Hematopoietic multipotent progenitor cell treated with erythropoietin and hydrocortisone succinate and interleukin-3 and kit ligand, for 8 days (in vitro differentiated cells): ENCODE measurements at places on chromosomes 4 and X.

DNA sequence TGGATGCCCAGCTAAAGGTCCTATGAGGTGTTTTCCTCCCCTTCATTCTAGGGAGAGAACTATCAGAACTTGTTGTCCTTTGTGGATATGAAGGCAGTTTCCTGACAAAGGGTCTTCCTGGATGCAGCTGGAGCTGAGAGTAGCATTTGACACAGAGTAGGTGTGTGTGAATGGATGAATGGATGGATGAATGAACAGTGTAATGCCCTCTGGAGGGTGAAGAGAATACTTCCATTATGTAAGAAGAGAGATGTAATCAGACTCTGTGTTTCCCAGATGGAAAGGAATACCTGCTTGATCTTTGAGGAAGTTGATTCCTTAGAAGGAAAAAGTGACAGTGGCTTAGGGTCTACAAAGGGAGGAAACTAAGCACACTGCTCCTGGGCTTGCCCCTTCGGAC is 55.4 kb upstream of the AADAT start:
- DNase-seq = no peak

GRCh38 chr4:82358847-82359246 is 14.9 kb downstream of the HNRNPD start:
- DNase-seq = no peak

- DNase-seq = no peak
These were observed 190.6 kb downstream of the CEP135 start for GRCh38 chr4:56139241-56139827.

DNA sequence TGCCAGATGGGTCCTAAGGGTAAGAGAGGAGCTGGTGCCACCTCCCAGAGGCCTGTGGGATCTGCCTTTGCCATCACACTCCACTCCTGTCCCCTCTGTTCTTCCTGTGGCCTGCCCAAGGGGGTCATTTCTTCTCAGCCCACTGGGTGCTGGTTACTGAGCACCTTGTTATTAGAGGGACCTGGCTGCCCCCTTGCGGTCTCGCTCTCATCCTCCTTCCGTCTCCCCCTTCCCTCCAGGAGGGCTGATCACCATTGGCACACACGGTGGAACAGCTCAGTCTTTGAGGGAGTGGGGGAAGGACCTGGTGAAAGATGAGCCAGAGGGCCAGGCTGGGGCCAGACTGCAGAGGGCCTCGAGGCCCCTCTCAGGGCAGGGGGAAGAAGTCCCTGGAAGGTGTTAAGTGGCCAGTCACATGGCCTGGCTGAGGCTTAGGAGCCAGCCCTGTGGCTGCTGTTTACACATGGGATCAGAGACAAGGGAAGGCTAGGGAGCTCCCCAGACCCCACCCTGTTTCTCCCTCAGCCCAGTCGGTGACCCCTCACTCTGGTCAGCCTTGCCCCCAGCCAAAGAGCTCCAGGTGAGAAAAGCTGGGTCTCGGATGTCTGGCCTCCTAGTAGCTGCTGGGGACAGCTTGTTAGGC is 68.1 kb downstream of the MTMR1 start:
- DNase-seq = no peak

GRCh38 chr4:53589511-53589910 is 1.8 kb downstream of the LNX1 start:
- DNase-seq = no peak

GRCh38 chrX:7086384-7086783 is 61.1 kb upstream of the STS start:
- DNase-seq = no peak

DNA sequence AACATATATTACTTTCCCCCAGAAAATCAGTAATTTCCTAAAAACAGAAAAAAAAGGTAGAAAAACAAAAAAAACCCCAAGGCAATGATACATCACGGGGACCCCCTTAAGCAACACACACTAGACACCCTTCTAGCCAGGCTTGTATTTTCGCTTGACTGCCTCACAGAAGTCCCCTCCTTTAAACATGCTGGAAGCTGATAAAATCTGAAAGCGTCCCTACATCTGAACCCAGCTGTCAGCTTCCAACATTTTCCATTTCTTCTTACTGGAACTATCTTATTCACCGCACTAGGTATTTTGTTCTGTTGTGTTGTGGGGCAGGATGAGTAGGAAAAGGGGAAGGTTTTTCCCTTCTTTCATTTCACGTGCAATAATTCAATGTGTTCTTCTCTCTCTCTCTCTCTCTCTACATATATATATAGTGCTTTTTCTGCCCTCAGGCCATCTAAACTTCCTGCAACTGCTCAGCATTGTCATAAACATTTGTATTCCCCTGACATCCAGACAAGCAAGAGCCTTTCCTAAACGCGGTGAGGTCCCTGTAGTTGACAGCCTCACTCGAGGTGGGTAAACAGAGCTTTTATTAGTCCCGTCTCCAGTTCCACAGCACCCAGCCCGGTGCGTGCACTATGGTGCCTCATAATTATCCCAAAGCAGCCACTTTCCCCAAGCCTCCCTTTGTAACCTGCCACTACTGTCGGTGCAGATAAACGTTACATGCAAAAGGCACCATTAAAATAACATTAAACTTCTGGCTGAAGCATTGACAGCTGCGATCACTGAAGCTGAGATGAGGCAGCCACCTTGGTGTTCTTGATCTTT is 82.5 kb downstream of the GATB start:
- no peak for DNase-seq

DNA sequence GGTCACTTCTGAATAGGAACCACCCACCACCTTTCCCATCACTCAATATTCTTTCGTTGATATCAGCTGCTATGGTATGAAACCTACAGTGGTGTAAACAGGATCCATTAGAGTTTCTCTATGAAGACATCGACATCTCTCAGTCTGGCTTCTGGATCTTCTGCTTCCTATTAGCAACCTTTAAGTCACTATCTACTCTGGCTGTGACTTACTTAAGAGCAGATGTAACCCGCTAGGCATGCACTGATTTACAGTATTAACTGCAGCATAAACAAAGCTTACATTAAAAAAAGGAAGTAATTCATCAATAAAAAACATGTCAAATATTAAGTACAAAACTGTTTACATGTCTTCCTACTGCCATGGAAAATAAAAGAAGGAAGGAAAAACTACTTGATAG is 96.4 kb downstream of the ANAPC10 start:
- DNase-seq = no peak
